ENCODE measurements at places on chromosomes 5 and 9. TPM values are rescaled to one million over a fixed set of nuclear protein-coding genes. Genes with fewer than 3 reads are reported as not detected.

The NIPAL4 gene
- not detected for total RNA-seq

The TMEFF1 gene
- total RNA-seq = 10.7 TPM

The GRXCR2 gene
- total RNA-seq = not detected

The SLC6A19 gene
- total RNA-seq = not detected

The FOXD4L3 gene
- total RNA-seq = not detected

The PCDHB15 gene
- total RNA-seq = 0.98 TPM

The AGXT2 gene
- not detected for total RNA-seq

The PCDHB3 gene
- 0.57 TPM for total RNA-seq

The FOXD1 gene
- total RNA-seq = under 0.01 TPM

The CARTPT gene
- total RNA-seq = not detected

The TMEM232 gene
- total RNA-seq = 0.67 TPM

The CDX1 gene
- not detected for total RNA-seq

The CDO1 gene
- total RNA-seq = 0.65 TPM

The PDE8B gene
- 0.10 TPM for total RNA-seq

The PCDHGB4 gene
- total RNA-seq = 15.2 TPM

The TSSK1B gene
- total RNA-seq = under 0.01 TPM

The SIL1 gene
- total RNA-seq = 29.2 TPM

The TMEM252 gene
- not detected for total RNA-seq

The ENTREP1 gene
- 6.1 TPM for total RNA-seq

The GOLM1 gene
- 56.5 TPM for total RNA-seq

The NRARP gene
- 64.3 TPM for total RNA-seq

The FCN2 gene
- total RNA-seq = not detected

The GPR21 gene
- total RNA-seq = 1.3 TPM

The TAF11L11 gene
- not detected for total RNA-seq

The SPAAR gene
- total RNA-seq = 4.5 TPM

The PFN3 gene
- not detected for total RNA-seq

The RC3H2 gene
- total RNA-seq = 88.0 TPM

The STING1 gene
- total RNA-seq = 67.3 TPM

The TMOD1 gene
- total RNA-seq = 1.1 TPM

The C9orf153 gene
- not detected for total RNA-seq

The IL13 gene
- total RNA-seq = not detected

The PPP3R2 gene
- not detected for total RNA-seq

The LCN9 gene
- total RNA-seq = not detected

The LRRC19 gene
- not detected for total RNA-seq

The TNC gene
- 2.7 TPM for total RNA-seq

The ESM1 gene
- total RNA-seq = 181 TPM

The FRMPD1 gene
- not detected for total RNA-seq

The C9orf50 gene
- total RNA-seq = not detected

The TMC1 gene
- 0.33 TPM for total RNA-seq

The CD72 gene
- not detected for total RNA-seq

The C8G gene
- 0.76 TPM for total RNA-seq

The SLC4A9 gene
- not detected for total RNA-seq

The DMRTA1 gene
- total RNA-seq = 0.33 TPM

The SPTLC1 gene
- total RNA-seq = 110 TPM

The C5orf52 gene
- not detected for total RNA-seq

The PCDHA1 gene
- not detected for total RNA-seq

The SELENOP gene
- 4.9 TPM for total RNA-seq

The AKNA gene
- total RNA-seq = 10.3 TPM

The POLE3 gene
- total RNA-seq = 63.3 TPM

The IGFBPL1 gene
- total RNA-seq = not detected

The AHRR gene
- total RNA-seq = 6.2 TPM

The TAF1L gene
- total RNA-seq = not detected
